ENCODE measurements at places on chromosomes 4 and X.

GRCh38 chr4:165519591-165519990 lies 140.8 kb downstream of the CPE start:
- H3K4me3 ChIP-seq = no peak overlapping the region
- no peak overlapping the region for H3K27ac ChIP-seq
- no peaks in the 10 kb centered on the region for H3K36me3 ChIP-seq
- DNase-seq = no peak
- H3K27me3 ChIP-seq = no peaks in the 10 kb centered on the region

DNA sequence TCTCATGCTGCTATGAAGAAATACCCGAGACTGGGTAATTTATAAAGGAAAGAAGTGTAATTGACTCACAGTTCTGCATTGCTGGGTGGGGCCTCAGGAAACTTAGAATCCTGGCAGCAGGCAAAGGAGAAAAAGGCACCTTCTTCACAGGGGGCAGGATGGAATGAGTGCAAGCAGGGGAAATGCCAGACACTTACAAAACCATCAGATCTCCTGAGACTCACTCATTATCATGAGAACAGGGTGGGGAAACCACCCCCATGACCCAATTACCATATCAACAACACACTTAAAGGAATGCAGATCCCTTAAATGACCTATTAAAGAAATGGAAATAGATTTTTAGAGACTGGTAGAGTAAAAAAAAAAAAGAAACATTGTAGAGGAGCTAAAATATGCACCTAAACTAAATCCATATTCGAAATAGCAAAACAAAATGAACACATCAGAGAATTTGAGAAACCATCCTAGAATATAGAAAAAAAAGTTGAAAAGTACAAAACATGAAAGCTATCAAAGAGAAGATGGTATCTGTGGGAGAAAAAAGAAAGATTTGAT lies 104.3 kb upstream of the UGT8 start:
- H3K4me3 ChIP-seq = no peak overlapping the region
- no peaks in the 10 kb centered on the region for H3K36me3 ChIP-seq
- H3K27ac ChIP-seq = no peak overlapping the region
- no peaks in the 10 kb centered on the region for H3K4me1 ChIP-seq

GRCh38 chr4:152104901-152105357 lies 344.1 kb upstream of the GATB start:
- no peak overlapping the region for H3K4me3 ChIP-seq
- peak; percentile 44 for DNase-seq
- H3K27ac ChIP-seq = no peak overlapping the region
- no peaks in the 10 kb centered on the region for H3K36me3 ChIP-seq
- H3K4me1 ChIP-seq = peaks cover 14% of the 10 kb centered on the region
- H3K27me3 ChIP-seq = no peaks in the 10 kb centered on the region

- no peak overlapping the region for H3K27ac ChIP-seq
- no peaks in the 10 kb centered on the region for H3K36me3 ChIP-seq
- no peaks in the 10 kb centered on the region for H3K27me3 ChIP-seq
- DNase-seq = no peak
Measured at GRCh38 chr4:66571145-66571695, 900.9 kb upstream of the EPHA5 start.

- H3K36me3 ChIP-seq = no peaks in the 10 kb centered on the region
- peaks cover 8% of the 10 kb centered on the region for H3K27me3 ChIP-seq
- H3K4me1 ChIP-seq = no peaks in the 10 kb centered on the region
- H3K4me3 ChIP-seq = no peak overlapping the region
- no peak overlapping the region for H3K27ac ChIP-seq
- no peak for DNase-seq
Measured at GRCh38 chrX:43581888-43582539, 74.1 kb upstream of the MAOA start.

- H3K36me3 ChIP-seq = no peaks in the 10 kb centered on the region
- no peaks in the 10 kb centered on the region for H3K4me1 ChIP-seq
- H3K27me3 ChIP-seq = no peaks in the 10 kb centered on the region
- H3K4me3 ChIP-seq = no peak overlapping the region
- no peak for DNase-seq
- no peak overlapping the region for H3K27ac ChIP-seq
Measured at GRCh38 chr4:38377195-38377594, 286.8 kb upstream of the KLF3 start.

- H3K36me3 ChIP-seq = peaks cover 26% of the 10 kb centered on the region
- H3K27me3 ChIP-seq = no peaks in the 10 kb centered on the region
Measured at GRCh38 chrX:13716905-13717304, 17.5 kb downstream of the TRAPPC2 start.

DNA sequence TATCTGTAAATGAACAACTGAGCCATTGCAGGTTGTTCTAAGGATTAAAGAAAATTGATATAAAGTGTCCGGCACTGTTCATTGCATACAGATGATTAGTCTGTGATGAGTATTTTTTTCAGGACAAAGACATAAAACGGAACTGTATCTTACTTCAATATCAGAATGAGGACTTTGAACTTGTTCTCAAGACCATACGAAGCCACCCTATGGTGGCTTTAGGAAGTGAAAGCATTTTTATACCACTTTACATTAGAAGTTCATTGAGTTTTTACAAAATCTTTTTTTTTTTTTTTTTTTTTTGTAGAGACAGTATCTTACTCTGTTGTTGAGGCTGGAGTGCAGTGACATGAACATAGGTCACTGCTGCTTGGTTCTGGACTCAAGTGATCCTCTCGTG lies 45.2 kb upstream of the TRIM2 start:
- no peak overlapping the region for H3K4me3 ChIP-seq
- no peak overlapping the region for H3K27ac ChIP-seq
- no peaks in the 10 kb centered on the region for H3K27me3 ChIP-seq
- DNase-seq = peak; percentile 37

DNA sequence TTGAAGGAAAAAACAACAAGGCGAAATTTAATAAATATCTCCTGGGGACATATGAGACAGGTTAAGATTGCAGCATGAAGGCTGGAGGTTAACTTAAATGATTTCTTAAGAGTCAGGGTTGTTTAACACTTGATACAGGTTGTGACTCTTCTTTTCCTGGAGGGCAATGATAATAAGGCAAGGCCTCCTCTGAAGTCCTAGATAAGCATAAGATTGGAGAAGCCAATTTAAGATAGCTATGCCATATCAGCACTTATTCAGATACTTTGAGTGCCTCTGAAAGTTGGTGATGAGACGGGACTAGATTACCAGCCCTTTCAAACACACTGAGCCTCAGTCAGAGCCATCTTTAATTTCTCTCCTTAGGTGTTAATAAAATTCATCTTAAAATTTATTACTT lies 350.8 kb downstream of the FBXO8 start:
- H3K4me1 ChIP-seq = no peaks in the 10 kb centered on the region
- H3K4me3 ChIP-seq = no peak overlapping the region
- H3K36me3 ChIP-seq = no peaks in the 10 kb centered on the region
- DNase-seq = no peak
- peaks cover 8% of the 10 kb centered on the region for H3K27me3 ChIP-seq
- no peak overlapping the region for H3K27ac ChIP-seq

DNA sequence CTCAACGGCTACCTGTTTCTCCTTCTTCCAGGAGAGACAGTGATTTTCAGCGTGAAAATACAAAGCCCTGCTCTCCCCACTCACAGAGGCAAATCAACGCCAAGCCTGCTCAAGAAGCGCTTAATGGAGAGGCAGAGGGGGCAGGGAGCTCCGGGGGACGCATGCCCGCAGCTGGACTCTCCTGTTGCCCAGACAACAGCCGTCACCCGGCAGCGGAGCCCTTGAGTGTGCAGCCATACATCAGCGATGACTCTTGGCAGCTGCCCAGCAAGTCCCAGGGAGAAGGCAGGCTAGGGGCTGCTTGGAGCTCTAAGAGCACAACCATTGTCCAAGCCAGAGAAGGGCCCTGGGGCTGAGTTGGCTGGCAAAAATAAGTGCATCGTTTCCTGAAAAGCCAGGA lies 71.0 kb upstream of the AFAP1 start:
- no peaks in the 10 kb centered on the region for H3K36me3 ChIP-seq
- no peak overlapping the region for H3K27ac ChIP-seq
- no peak overlapping the region for H3K4me3 ChIP-seq
- no peaks in the 10 kb centered on the region for H3K4me1 ChIP-seq

- H3K27me3 ChIP-seq = no peaks in the 10 kb centered on the region
- no peak overlapping the region for H3K4me3 ChIP-seq
- peaks cover 16% of the 10 kb centered on the region for H3K36me3 ChIP-seq
- no peak overlapping the region for H3K27ac ChIP-seq
- no peaks in the 10 kb centered on the region for H3K4me1 ChIP-seq
Measured at GRCh38 chrX:1418901-1419544, 27.1 kb upstream of the SLC25A6 start.

DNA sequence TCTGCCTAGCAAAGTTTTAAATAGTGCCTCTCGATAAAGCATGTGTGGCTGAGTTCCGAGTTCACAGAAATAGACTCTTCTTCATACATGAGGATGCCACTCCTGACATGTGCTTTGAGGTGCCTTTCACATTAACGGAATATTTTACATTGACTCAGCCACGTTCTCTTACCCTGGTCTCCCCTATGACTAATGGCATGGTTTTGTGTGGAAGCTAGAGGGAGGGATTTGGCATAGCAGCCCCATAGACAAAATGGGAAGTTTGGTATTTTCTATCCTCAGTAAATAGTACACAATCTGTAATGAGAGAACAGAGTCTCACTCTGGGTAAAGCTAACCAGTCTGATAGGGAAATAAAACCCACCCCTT lies 68.9 kb downstream of the PCDH19 start:
- DNase-seq = no peak
- H3K4me1 ChIP-seq = no peaks in the 10 kb centered on the region
- no peak overlapping the region for H3K4me3 ChIP-seq

- H3K4me3 ChIP-seq = no peak overlapping the region
- no peak for DNase-seq
- H3K36me3 ChIP-seq = peaks cover 7% of the 10 kb centered on the region
- H3K27ac ChIP-seq = no peak overlapping the region
- no peaks in the 10 kb centered on the region for H3K27me3 ChIP-seq
Measured at GRCh38 chr4:152331042-152331441, 204.8 kb downstream of the FBXW7 start.

DNA sequence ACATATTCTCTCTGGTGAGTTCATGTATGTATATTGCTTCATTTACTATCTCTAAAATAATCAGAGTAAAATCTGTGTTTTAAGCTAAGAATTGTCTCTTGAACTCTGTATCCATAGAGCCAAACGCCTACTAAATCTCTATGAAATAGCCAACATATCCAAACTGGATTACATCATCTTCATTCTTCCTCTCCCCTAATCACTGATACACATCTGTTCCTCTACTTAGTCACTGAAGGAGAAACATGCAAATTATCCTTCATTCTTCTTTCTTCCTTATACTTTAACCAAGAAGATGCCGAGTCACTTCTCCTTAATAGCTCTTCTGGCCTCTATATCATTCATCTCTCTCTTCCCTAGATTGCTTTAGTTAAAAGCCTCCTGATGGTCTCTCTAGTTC lies 630.4 kb upstream of the FTHL17 start:
- H3K27ac ChIP-seq = no peak overlapping the region
- DNase-seq = no peak
- no peak overlapping the region for H3K4me3 ChIP-seq
- H3K27me3 ChIP-seq = no peaks in the 10 kb centered on the region
- H3K4me1 ChIP-seq = no peaks in the 10 kb centered on the region
- H3K36me3 ChIP-seq = no peaks in the 10 kb centered on the region

DNA sequence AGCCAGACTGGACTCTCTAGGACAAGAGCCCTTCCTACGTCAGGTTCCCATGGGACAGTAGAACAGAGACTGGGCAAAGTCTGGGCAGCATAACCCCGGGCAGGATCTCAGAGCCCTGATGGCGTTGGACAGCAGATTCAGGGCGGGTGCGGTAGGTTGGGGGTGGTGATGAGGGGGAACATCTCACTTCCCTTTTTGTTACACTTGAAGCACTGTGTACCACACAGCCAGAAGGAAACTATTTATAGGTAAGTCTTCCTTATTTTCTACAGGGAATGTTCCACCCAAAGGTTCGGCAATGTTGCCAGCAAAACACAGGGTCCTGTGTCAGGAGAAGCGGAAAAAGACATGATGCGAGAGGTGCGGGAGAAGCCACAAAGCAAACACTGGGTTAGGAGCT lies 54.3 kb downstream of the TSC22D3 start:
- no peak overlapping the region for H3K4me3 ChIP-seq
- no peaks in the 10 kb centered on the region for H3K36me3 ChIP-seq
- H3K27ac ChIP-seq = no peak overlapping the region
- peak; percentile 58 for DNase-seq
- peaks cover 25% of the 10 kb centered on the region for H3K4me1 ChIP-seq
- H3K27me3 ChIP-seq = no peaks in the 10 kb centered on the region

DNA sequence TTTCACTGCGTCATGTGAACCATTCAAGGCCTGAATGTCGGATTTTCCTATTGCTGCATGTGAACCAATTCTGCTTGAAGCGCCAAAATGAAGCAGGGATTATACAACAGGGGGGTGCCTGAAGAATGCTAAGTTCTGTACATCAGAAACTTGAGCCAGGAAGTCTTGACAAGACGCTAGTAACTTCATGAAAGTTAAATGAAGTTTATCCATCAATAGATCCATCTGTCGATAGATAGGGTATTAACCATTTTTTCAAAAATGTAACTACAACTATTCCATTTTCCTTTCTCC lies 590 bp upstream of the NAF1 start:
- H3K27ac ChIP-seq = peak overlapping the region; percentile 93
- H3K27me3 ChIP-seq = no peaks in the 10 kb centered on the region
- H3K36me3 ChIP-seq = peaks cover 13% of the 10 kb centered on the region

GRCh38 chr4:183832776-183833450 lies 72.2 kb upstream of the STOX2 start:
- H3K27ac ChIP-seq = no peak overlapping the region
- no peaks in the 10 kb centered on the region for H3K36me3 ChIP-seq
- no peak overlapping the region for H3K4me3 ChIP-seq
- H3K4me1 ChIP-seq = peaks cover 33% of the 10 kb centered on the region

GRCh38 chr4:78020677-78021076 lies 36.4 kb upstream of the FRAS1 start:
- no peaks in the 10 kb centered on the region for H3K27me3 ChIP-seq
- DNase-seq = no peak
- H3K4me3 ChIP-seq = no peak overlapping the region
- H3K27ac ChIP-seq = no peak overlapping the region

Data from common myeloid progenitor, CD34-positive (primary cell).